M059J (cell line): ENCODE measurements at places on chromosomes 7 and 10.
A peak's percentile ranks its signal among the peaks of the same experiment; 100 is the strongest.

- DNase-seq: no peak
These were observed 224.8 kb upstream of the IMMP2L start for GRCh38 chr7:111787099-111787498.

DNA sequence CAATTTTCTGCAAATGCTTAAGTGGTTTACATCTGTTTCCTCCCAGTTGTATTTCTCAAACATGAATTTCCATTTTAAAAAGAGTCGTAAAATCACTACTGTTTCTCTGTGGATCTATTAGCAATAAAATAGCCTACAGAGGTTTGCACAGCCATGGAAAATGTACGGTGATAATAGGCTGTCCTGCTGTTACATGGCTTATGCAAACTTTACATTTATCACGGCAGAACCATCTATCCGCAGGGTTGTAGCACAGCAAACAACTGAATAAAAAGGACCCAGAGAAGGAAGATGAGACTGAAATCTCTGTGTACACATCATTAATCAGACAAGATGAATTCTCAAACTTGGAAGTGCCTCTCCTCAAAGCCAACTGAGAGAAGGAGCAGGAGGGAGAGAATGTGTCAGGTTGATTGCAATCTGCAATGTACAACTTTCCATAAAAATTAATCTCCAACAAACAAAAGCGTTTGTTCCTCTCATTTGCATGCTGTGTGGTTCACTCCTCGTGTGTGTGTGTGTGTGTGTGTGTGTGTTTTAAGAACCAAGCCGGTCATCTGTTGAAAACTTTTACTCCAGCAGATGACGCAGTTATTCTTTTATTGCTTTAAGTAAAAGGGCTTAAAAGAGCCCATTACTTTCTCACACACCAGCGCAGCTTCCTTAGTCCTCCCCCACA lies 279.3 kb downstream of the SKAP2 start:
- DNase-seq: no peak

DNA sequence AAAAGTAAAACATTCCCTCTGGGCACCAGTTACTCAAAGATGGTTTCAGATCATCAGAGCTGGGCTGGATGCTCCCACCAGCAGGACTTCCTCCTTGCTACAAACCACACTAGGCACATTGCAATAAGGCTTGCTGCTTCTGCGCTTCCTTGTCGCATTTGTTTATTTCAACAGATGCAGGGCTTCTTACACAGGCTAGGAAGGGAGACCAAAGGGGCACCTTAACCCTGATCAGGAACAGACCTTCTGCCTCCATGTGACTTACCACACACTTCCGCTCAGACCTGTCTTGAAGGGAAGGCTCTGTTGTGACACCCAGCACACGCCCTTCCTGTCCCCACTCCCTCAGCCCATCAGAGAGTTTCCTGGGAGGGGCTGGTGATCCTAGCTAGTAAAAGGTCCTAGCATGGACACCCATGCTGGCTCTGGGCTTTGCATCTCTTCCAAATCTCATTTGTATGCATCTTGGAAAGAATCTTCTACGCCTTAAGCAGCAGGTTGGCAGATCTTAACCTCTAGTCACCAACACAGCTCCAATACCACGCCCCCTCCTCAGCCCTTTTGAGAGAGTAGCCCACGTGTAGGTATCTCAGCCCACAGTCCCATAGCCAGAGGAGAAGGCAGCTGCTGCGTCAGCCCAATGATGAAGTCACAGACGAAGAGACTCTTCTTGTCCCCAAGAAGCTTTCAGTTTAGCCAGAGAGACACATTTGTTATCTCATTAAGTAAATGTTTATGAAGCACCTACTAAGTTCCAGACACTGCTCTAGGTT lies 47.1 kb upstream of the SVIL start:
- no peak for DNase-seq

- no peak for DNase-seq
These were observed 141.1 kb downstream of the CCSER2 start for GRCh38 chr10:84469470-84469869.

GRCh38 chr7:148500978-148501377 lies 89.6 kb upstream of the C7orf33 start:
- no peak for DNase-seq

GRCh38 chr10:3781468-3782145 lies 3.4 kb downstream of the KLF6 start:
- DNase-seq: peak; percentile 44

DNA sequence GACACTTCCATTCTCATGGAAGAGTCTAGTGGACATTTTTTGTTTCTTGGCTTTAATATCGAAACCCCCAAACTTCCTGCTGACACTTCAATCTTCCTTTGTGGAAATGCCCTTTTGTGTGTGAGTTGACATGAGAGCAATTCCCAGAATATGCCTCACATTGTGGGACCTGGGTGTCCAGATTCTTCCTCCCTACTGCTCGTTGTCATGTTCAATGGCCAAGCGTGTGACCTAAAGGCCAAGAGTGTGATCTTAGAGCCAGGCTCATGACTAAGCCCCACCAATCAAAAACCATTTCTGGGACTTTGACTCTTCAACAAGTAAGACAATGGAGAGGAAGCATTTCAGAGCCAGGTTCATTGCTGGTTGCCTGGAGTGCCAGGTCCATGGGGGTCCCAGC lies 52.5 kb upstream of the BMPER start:
- DNase-seq: no peak

- no peak for DNase-seq
These were observed 700 bp downstream of the NIPSNAP2 start for GRCh38 chr7:55965100-55965470.

- DNase-seq: no peak
These were observed 9.9 kb upstream of the GSAP start for GRCh38 chr7:77426052-77426404.

GRCh38 chr10:69786791-69787190 lies 14.9 kb upstream of the COL13A1 start:
- peak; percentile 50 for DNase-seq

GRCh38 chr10:79490400-79491142 lies 21.8 kb upstream of the EIF5AL1 start:
- peak; percentile 40 for DNase-seq

- no peak for DNase-seq
These were observed 624.3 kb upstream of the GHITM start for GRCh38 chr10:83515001-83515400.

GRCh38 chr7:20541608-20542349 lies 73.7 kb upstream of the ABCB5 start:
- DNase-seq: no peak

DNA sequence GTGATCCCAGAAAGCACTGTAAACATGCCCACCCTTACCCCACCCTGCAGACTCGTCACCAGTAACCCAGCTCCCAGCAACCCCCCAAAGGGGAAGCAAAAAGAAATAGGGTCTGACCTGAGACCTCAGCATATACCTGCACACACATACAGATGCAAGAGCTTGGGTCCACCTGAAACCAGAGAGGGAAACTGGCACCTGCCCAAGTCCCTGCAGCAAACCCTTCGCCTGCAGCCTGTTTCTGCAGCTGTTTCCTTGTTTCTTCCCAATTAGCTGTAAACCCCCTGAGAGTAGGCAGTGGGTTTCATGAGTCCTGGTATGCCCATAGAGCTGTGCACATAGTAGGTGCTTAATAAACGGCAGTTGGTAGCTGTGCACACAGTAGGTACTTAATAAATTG lies 140.5 kb downstream of the FGFR2 start:
- DNase-seq: no peak

GRCh38 chr10:33279811-33280602 lies 54.5 kb downstream of the NRP1 start:
- no peak for DNase-seq

- DNase-seq: no peak
These were observed 8.4 kb downstream of the BNIP3 start for GRCh38 chr10:131973160-131973951.

DNA sequence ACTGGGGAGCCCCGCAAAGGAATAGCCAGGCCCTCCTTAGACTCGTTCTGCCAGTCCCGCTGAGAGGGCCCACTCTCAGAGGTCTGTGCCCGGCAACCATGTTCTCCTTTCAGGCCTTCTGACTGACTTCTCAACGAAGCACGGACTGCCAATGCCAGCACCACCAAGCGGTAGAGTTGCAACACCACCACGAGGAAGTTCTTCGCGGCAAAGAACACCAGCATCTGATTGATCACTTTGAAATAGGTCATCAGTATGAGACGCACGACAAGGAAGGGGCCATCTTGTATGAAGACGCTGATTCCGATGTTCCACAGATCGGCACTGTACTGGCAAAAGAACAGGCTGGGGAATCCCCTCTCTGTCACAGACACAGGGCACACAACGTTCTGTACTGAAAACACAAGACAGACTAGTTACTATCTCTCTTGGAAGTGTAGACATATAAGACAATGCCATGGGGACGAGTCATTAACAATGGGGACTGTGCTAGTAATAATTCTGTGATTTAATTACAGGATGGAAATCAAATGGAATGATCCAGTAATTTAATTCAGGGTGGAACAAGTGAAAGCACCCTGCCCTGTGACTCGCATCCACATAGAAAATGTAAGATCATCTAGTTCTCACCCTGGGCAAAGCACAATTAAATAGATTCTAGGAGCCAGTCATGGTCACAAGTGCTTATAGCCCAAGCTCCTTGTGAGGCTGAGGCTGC lies 42.7 kb downstream of the TMEM26 start:
- DNase-seq: peak; percentile 13

- peak; percentile 94 for DNase-seq
These were observed 77.1 kb upstream of the TRIL start for GRCh38 chr7:29035044-29035740.

GRCh38 chr10:83089335-83089734 lies 1050.0 kb upstream of the GHITM start:
- DNase-seq: peak; percentile 22

DNA sequence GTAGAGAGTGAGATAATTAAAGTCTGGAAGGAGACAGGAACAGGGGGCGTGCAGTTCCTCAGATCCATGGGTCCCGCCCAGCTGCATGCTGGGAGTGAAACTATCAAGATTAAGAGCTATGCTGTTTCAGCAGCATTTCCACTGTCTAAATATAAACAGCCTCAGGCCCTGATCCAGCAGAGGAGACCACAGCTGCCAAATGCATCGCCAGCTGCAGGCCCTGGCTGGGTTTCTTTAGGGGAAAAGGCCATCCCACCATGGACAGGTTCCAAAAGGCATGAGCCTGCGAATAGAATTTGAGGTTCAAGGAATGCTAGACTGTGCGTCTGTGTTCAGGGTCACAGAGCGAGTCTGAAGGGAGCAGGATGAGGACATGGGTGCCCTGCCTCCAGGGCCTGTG lies 411.4 kb downstream of the PAXIP1 start:
- no peak for DNase-seq

DNA sequence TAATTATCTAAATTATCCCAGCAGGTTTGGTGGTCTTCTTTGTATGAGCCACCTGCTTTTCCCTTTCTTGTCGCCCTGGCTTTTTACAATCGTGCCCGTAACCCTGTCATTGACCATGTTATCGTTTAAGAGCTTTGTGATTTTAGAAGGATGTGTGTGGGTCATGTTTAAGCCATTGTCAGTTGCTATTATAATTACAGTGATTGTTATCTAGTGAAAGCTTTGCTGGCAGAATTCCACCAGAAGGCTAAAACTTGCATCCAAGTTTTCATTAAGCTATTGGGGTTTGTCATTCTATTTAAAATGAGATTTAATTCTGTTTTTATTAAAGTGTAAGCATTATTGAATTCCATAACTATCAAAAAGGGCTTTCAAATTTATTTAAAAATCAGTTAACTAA lies 354.2 kb upstream of the TMEM229A start:
- no peak for DNase-seq

DNA sequence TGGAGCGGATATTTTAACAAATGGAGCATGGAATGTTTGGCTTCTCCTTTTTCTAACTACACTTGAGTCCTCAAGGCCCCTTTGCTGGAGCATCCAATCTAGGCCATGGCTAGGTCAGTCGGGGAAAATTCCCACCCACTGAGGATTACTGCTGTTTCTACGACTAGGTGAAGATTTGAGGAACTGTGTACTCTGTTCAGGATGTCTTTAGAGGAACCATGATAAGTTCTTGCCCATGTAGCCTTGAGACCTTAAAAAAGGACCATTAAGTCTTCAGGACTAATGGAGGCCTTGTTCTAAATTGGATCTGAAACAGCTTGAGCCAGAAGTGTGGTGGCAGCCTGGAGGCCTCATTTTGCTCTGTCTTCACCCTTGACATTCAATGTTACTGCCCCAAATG lies 6.2 kb downstream of the AGK start:
- no peak for DNase-seq

DNA sequence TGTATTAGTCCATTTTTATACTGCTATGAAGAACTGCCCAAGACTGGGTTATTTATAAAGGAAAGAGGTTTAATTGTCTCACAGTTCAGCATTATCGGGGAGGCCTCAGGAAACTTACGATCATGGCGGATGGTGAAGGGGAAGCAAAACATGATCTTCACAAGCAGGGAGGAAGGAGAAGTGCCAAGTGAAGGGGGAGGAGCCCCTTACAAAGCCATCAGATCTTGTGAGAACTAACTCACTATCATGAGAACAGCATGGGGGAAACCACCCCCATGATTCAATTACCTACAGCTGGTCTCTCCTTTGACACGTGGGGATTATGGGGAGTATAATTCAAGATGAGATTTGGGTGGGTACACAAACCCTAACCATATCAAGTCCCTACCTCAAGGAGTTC lies 85.4 kb downstream of the JAZF1 start:
- no peak for DNase-seq

DNA sequence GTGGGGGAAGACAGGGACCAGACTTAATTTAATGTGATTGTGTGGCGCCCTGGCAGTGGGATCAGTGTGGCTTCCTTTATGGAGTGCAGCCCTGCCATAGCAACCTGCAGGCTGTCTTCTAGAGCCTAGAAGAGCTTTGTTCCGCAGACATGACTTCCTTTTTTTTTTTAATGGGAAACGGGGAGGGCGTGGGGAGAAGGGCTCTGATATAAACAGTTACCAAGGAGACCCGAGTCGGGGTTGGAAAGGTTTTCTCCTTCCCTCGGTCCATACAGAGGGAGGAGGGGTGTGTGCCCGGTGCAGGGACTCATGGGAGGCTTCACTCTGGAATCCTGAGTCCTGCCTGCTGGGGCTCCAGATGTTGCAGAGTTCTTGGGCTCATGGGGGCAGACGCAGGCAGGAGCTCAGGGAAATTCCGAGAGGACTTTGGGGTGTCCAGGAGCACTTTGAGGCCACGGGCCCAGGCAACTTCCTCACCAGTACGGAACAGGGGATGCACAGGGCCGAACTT lies 26.9 kb downstream of the TMEM120A start:
- no peak for DNase-seq

DNA sequence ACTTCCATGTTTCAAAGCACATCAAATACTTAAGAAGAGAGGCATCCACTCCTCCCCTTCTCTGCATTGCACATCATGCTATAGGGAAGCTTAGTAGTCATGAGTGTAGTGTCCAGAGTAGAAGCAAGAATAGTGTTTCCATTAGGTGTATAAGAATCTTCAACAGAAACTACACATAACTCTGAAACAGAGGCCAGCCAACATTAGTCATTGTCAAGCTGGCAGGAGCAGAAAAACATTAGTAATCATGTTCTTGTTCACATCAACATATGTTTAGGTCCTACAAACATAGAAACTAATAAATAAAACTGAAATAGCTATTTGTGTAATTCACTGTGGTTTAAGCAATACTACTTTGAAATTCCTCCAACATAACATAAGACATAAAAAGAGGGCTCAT lies 370.2 kb downstream of the PPP1R3A start:
- peak; percentile 0 for DNase-seq

GRCh38 chr7:133164498-133164897 lies 82.6 kb upstream of the CHCHD3 start:
- no peak for DNase-seq
